ENCODE measurements at places on chromosomes 4 and X.

- DNase-seq = peak; percentile 72
These were observed 5.4 kb downstream of the STBD1 start for GRCh38 chr4:76311896-76312331.

DNA sequence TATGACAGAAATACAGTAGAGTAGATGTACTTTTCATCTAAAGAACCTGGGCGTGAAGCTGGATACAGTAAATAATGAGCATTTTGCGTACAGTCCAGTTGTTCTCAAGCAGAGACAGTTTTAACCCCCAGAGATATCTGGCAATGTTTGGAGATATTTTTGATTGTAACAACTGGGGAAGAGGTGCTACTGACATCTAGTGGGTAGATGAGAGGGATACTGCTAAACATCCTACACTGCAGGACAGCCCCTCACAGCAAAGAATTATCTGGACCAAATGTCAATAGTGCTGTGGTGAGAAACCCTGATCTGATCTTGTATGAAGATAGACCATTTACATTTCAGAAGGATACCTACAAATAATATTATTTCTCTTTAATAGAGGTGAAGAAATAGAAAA is 200.2 kb upstream of the FAM47A start:
- peak; percentile 6 for DNase-seq

GRCh38 chr4:9999956-10000561 is 21.2 kb downstream of the SLC2A9 start:
- DNase-seq = peak; percentile 10

- DNase-seq = no peak
These were observed 107.5 kb upstream of the MAGEC2 start for GRCh38 chrX:142312591-142312990.

DNA sequence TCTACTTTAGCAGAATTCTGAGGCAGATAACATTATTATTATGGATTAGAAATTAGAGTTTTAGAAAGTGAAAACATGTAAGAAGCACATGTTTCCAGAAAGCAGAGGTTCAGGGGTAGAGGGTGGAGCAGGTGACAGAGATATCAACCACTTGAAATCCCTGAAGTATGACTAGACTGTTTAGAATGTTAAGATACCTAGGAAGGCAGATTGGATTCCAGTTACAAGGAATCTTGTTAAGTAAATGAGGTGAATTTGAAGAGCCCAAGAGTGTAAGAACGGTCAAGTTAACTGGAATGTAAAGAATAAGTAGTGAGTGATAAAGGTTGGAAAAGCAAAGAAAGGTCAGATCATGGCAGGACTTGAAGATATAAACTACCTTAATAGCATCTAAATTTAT is 37.6 kb downstream of the ARSJ start:
- no peak for DNase-seq

DNA sequence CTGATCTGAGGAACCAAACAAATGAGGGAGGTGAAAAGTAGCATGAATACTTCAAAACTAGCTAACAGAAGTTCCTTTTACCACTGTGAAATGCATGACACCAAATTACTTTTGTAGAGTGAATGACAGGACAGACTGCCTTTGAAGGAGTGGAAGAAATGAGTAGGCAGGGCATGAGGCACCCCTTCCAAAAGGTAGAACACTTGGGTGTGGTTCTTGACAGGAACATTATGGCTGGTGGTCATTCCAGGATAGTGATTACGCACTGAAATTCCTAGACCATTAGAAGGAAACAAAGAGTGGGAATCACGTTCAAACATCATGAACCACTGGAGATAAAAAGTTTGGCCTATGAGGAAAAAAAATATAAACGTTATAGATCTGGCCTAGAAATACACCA is 4.9 kb downstream of the HUWE1 start:
- no peak for DNase-seq

- DNase-seq = no peak
These were observed 144.8 kb downstream of the PAPSS1 start for GRCh38 chr4:107575243-107575642.

- no peak for DNase-seq
These were observed 50.7 kb downstream of the FHL1 start for GRCh38 chrX:136198010-136198409.

DNA sequence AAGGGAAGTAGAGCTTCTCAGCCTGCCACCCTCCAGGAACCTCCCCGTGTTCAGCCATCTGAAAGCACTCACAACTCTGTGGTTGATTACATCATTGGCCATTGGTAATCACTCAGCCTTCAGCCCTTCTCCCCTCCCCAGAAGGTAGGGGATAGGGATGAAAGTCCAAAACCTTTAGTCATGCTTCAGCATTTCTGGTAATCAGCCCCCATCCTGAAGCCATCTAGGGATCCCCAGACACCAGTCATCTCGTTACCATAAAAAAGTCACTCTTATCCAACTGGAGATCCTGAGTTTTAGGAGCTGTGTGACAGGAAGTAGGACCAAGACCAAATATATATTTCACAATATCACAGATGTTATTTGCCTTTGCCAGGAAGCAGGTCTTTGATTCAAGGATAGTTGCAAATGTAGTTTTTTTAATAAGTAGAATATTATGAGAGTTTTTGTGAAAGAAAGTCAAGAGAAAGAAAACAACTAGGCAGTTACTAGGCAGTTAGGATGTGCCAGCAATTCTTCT is 364.6 kb upstream of the NOCT start:
- no peak for DNase-seq

GRCh38 chr4:4820261-4820660 is 39.2 kb upstream of the MSX1 start:
- no peak for DNase-seq

DNA sequence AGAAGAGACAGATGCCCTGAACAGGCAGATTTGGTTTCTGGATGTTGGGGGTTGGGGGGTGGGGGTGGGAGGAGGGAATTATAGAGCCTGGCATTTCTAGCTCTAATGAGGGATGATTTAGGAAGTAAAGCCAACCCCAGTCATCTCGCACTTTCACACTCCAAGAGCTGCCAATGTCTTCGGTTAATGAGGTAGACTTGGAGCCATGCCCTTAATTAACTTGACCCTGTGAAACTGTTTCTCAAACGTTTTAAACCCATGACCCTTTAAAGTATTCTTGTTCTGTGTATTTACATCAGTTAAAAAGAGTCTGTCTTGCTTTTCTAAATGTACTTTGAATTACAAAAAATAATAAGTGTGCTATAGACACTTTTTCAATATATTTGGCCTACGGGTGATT is 466.9 kb downstream of the FAT4 start:
- no peak for DNase-seq

DNA sequence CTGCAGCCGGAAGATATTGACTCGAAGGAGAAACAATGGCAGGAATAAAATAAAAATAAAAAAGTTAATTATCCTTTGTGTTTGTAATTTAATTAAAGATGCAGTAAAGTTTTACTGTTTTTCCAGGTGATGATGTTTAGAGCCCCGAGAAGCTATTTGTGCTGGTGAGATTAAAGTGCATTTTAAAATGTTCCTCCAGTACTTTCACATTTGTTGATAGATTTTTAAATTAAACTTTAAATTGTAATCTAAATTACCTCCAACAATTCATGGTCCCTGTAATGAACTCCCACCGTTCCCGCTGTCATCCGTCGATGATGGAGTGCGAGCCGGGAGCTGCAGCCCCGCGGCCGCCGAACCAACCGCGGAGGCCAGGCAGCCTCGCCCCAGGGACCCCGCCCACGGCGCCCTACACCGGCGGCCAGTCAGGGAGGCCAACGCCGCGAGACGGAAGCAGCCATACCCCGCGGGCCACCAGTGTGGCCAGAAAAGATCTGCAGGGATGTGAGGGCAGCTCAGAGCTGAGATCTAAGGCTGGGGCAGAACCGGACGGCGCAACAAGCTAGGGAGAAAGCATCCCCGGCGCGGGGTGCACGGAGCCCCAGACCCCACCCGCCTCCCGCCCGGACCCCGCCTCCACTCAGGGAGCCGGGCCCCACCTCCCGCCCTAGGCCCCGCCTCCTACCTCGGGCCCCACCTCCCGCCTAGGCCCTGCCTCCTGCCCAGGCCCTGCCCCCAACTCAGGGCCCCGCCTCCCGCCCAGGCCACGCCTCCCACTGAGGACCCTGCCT is 104.0 kb downstream of the FAM53A start:
- no peak for DNase-seq

GRCh38 chrX:48802089-48802904 is 430 bp downstream of the HDAC6 start:
- DNase-seq = peak; percentile 90

DNA sequence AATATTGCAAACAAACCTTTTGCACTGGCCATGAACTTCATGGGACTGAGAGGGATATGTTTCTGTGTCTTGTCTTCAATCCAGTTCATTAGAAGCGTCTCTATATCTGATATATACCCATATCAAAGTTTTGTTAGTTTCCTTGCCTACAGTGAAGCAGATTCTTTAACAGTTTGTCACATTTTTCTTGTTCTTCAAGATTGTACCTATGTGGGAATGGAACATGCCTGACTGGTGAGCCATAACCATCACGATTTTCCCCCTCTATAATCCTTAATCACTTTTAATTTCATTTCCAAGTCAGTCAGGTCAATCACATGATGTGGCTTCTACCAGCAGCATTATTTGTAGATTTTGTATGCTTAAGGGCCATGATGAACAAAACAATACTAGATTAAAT is 197.1 kb upstream of the PDE5A start:
- DNase-seq = no peak

- DNase-seq = no peak
These were observed 200.7 kb downstream of the CRLF2 start for GRCh38 chrX:1011691-1012283.

- DNase-seq = no peak
These were observed 1343.8 kb upstream of the IGFBP7 start for GRCh38 chr4:58453956-58454355.

DNA sequence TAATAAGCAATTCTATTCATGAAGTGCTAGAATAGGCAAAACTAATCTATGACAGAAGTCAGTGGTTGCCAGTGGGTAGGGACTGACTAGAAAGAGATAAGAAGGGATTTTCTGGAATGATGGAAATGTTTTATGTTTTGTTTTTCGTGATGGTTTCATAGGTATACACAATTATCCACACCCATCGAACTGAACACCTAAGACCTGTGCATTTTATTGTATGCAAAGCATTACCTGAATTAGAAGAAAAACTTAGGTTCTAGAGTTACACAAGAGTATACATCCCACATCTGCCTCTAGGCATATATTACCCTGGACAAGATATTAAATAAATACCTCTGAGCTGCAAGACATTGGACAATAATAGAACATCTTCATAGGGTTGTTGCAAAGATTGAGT is 205.2 kb downstream of the SOWAHB start:
- no peak for DNase-seq

DNA sequence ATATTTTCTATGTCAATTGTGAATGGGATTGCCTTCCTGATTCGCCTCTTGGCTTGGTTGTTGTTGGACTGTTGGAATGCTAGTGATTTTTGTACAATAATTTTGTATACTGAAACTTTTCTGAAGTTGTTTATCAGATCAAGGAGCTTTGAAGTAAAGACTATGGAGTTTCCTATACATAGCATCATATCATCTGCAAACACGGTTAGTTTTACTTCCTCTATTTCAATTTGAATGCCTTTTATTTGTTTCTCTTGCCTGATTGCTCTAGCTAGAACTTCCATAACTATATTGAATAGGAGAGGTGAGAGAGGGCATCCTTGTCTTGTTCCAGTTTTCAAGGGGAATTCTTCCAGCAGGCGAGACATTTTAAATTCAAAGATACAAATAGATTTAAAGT is 226.5 kb downstream of the FBXO8 start:
- no peak for DNase-seq

GRCh38 chrX:45699158-45699557 is 498.5 kb upstream of the DIPK2B start:
- no peak for DNase-seq

- DNase-seq = no peak
These were observed 447.8 kb downstream of the FAM133A start for GRCh38 chrX:94121799-94122198.

- DNase-seq = no peak
These were observed 101.3 kb downstream of the SHROOM3 start for GRCh38 chr4:76536373-76536689.

DNA sequence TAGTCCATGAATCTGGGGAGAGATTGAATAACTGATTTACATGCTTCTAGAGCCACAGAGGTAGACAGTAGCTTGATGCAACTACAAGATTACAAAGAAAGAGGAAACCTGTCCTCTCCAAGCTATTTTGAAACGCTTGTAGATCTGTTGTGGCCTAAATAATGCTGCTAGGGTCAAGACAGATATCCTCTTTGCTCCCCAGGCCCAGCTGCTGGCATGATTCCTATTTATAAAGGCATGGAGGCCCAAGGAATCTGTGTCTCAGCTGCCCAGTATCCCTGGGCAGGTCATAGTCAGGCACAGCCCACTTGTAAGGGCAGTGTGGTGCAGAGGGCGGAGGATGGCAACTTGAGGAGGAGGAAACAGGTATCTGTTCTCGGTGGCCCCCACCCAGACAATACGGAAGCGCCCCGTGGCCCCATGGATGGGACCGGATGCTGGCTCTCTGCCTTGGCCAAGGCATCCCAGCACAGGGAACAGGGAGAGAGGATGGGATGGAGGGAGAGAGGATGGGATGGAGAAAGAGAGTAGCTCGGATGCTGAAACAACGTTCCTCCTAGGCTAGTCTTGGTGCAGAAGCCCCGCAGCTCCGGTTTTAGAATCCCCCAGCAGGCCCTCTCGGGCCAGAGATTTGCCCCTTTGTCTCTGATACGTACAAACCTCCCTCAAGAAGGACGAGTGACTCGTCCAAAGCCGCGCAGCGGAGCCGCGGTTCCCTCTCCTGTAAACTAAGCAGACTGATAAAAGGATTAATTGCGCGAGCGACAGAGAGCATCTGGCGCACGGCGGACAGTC is 767 bp upstream of the SMIM20 start:
- DNase-seq = peak; percentile 81

DNA sequence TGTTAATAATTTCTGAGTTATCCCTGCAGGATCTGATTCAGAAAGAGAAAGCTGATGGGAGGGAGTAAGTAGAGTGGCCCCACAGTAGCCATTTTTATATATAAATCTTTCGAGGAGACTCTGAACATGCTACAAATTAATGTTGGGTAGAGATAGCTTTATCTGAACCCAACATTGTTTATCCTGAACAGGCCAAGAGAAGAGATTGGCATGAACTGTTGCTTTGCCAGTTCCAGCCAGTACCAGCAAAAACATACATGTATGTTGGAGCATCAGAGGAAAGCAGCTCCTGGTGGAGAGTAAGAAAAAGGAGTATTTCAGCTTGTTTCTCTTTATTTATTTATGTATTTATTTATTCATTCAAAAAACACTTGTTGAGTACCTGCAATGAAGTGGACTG is 1.6 kb downstream of the MAOA start:
- no peak for DNase-seq

- DNase-seq = no peak
These were observed 4.8 kb upstream of the FBXL5 start for GRCh38 chr4:15659768-15660570.

- no peak for DNase-seq
These were observed 274.3 kb upstream of the NR3C2 start for GRCh38 chr4:148716431-148717052.

DNA sequence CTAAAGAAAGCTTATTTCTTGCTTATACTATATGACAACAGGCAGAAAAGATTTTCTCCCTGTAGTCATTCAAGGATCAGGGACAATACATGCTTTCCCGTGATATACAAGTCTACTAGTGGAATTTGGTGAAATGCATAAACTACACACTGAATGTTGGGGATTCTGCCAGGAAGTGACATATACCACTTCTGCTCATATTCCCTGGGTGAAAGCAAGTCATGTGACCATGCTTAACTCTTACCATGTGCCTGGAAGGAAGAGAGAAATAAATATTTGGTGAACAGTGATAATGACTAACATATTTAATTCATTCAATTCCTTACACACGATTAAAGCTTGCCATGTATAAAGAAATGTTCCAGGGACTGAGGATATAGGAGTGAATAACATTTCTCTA is 534.6 kb downstream of the PPARGC1A start:
- DNase-seq = no peak
